ENCODE measurements at places on chromosomes 3 and 15. TPM values are rescaled to one million over a fixed set of nuclear protein-coding genes. Genes with fewer than 3 reads are reported as not detected.

TMEM207 gene
- total RNA-seq, result not detected

SPATA12 gene
- not detected for total RNA-seq

IQSEC1 gene
- total RNA-seq, result 62.2 TPM

BCL2A1 gene
- 3.0 TPM for total RNA-seq

GRCh38 chr15:70698426-70698825 is 64.9 kb downstream of the UACA start:
- no peak for DNase-seq

DNA sequence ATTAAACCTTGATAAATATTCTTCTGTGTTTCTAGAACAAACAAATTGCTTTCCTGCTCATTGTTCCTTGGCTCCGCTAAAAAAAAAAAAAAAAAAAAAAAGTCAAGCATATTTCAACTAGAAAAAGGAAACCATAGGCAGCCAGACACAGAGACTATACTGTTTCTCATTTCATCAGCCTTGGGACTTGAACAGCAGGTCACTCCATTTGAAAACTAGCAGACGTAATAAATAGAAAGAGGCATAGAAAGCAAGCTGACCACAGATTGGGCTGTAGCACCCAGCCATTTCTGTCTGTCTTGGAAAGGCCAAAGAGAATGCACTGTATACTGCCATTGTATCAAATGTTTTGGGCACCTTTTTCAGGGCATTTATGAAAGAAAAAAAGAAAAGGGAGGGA is 697.1 kb downstream of the NLGN1 start:
- DNase-seq, result no peak

- no peak for DNase-seq
Observed at GRCh38 chr3:175672119-175672689, 813.1 kb downstream of the NAALADL2 start.

DNA sequence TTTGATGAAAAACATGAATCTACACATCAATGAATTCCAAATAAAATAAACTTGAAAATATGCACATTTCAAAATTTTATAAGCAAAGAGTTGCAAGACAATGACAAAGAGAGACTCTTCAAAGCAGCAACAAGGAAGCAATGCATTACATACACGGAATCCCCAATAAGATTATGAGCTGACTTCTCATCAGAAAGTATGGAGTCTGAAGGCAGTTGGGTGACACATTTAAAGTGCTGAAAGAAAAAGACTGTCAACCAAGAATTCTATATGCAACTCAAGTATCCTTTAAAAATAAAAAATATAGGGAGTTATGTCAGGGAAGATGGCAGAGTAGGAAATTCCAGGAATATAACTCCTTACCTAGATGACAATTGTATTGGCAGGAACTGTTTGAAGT is 46.5 kb upstream of the PRSS50 start:
- no peak for DNase-seq

Data from heart left ventricle (tissue), 16 donors.